ENCODE measurements at places on chromosomes 5 and 9.

DNA sequence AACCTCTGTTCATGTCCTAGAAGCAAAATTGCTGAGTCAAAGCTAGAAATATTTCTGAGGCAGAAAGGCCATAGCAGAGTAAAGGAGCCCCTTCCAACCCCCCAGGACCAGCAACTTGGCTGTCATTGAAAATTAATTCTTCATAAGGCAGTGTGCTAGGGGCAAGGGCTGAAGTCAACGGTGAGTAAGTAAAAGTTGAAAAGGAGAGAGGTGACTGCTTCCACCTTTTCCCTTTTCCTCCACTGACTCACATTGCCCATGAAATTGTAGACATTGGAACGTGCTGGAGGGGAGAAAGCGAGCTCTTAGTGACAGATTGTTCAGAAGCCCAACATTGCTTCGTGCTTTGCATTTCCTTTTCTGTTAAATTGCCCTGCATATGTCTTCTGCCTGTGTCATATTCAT lies 19.1 kb downstream of the GLRA1 start:
- no peak for DNase-seq

DNA sequence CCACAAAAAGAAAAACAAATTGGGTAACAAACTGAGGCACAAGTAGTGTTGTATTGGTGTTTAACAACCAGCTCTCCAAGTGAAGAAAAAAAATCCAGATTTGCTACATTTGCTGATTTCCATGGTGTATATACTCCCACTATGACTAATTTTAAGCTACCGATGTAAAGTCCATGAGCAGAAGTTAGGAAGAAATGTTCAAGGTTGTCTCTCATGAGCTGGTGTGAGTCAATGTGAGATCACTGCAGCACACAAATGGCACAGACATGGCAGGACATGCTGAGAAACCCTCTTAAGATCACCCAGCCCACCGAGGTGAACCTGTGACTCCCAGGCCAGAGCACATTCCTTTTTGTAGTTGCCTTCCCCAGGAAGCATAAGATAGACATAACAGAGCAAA lies 36.2 kb downstream of the SLC44A1 start:
- no peak for DNase-seq

DNA sequence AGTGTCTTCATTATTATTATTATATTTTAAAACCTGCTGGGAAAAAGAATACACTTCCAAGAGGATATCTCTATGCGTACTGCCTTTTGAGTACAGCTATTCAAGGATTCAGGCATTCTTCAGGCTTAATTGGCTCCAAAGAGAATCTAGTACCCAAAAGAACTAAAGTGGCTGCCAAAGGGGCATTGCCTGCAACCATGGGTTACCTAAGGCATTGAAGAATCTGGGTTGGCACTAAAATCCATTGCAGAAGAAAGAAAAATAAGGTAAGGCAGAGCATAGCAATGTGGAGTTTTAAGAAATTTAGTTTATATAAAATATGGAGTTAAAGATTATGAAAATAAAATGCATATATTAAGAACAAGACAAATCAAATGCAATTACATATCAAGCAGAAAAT lies 223.5 kb downstream of the TMEM161B start:
- DNase-seq = no peak

GRCh38 chr5:72108202-72109061 lies 1.2 kb downstream of the MAP1B start:
- DNase-seq = no peak

GRCh38 chr5:126656401-126657007 lies 55.8 kb downstream of the PHAX start:
- DNase-seq = no peak

DNA sequence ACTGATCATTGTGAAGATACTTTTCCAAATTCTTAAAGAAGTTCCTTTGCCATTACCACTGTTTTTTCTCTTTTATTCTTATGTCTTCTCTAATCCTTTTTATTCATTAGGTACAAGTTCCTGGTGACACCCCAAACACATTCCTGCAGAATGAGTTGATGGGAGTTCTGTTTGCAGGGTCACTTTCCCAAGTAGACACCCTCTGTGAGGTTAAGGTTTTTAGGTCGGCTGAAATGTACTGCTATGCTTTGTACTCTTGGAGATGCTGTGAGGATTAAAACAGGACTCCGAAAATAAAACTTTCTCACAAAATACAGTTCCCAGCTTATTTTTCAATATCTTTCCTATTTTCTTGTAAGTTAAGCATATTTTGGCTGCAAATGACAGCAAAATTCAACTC lies 143.3 kb upstream of the TLE4 start:
- DNase-seq = no peak

GRCh38 chr9:16690628-16691027 lies 179.8 kb downstream of the BNC2 start:
- DNase-seq = no peak

GRCh38 chr9:69342769-69343168 lies 17.8 kb downstream of the ENTREP1 start:
- no peak for DNase-seq

DNA sequence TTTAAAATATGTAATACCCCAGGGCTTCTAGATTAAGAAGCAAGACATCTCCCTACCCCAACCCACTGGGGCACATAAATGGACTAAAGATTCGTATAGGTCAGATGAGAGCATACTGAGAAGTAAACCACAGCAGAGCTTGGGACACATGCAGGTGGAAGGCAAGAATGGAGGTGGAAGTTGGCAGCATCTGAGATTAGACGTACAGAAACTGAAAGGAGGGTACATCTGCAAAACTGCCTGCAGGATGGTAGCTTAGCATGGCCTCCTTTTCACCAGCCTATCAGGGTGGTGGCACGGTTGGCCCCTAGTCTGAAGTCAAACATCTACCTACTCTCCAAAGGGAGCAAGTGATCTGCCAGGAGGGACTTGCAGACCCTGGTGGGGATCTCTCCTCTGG lies 181.8 kb downstream of the TSSK1B start:
- DNase-seq = no peak

- no peak for DNase-seq
These were observed 11.1 kb downstream of the UNC13B start for GRCh38 chr9:35172878-35173277.

GRCh38 chr5:51479840-51480239 lies 96.6 kb downstream of the ISL1 start:
- DNase-seq = no peak

DNA sequence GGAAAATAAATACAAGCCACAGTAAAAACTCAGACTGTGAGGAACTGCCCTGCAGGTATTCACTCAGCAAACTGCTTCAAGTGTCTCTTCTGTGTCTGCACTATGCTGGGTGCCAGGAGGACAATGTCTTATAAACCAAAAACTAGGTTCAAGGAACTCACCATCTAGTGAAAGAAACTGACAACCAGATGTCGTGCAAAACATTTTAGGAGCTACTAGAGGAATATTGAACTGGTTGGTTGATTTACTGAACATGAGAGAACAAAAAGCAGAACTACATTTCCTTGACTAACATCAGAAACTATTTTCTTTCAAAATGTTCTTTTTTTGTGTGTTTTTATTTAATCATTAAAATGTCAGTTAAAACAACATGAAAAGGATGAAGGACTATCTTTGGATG lies 35.2 kb downstream of the ZNF366 start:
- DNase-seq = no peak

GRCh38 chr5:76479281-76479680 lies 76.2 kb downstream of the IQGAP2 start:
- no peak for DNase-seq

DNA sequence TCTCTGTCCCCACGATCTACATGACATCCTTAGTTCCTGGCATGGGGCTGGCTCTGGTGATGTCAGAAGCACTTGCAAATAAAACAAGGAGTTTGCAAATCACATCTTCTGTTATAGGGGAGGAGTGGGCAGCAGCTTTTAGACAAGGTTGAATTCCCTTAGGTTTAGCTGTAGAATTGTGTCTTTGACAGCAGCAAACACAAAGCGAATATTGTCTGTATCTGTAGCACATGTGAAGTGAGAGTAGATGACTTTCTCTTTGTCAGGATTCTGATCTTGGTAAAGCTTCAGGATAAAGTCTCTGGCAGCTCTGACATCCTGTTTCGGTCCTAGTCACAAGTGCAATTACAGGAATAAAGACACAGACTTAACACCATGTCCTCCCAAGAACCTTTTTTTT lies 224.3 kb downstream of the GNA14 start:
- DNase-seq = no peak

- no peak for DNase-seq
These were observed 13.1 kb upstream of the IFNA5 start for GRCh38 chr9:21317956-21318923.

DNA sequence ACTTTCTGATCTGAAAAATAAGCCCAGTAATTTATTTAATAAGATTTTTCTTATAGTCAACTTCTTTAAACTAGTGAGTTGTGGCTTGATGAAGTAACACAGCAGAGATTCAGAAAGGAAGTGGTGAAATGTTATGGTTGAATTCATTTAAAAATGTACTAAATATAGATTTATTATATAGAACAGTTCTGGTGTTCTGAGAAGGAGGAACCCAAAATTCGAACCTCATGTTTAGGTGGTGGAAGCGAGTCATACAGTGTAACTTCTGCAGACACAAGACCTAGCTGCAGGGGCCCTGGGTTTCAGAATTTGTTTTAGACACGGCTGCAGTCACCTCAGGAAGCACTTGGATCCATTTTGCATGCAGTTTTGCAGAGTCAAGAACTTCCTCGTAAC lies 188.2 kb downstream of the TRIO start:
- no peak for DNase-seq

DNA sequence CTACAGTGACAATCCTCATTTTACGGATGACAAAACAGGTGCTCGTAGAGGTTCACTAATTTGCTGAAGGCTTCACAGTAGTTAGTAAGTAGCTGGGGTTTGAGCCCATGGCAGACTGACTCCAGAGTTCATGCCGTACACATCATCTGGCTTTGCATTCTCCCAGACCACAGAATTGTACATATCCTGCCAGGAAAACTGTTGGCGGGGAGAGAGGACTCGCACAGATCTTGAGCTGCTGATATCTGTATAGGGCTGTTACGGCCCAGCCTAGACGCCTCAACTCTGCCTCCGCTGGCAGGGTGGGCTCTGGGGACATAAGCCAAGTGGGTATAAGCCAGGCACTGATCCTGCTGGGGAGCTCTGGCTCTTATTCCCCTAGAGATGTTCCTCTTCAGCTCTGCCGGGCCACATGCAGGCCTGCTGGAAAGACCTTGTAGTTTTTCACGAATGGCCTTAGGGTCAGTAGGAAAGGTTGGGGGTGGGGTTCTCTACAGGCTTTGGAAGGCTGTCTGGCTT lies 16.3 kb downstream of the LARP1 start:
- DNase-seq = peak; percentile 66

Data from AG09319 (cell line).